ENCODE measurements at places on chromosomes 6 and 20.

- no peak for DNase-seq
Measured at GRCh38 chr6:163494279-163494727, 79.8 kb downstream of the QKI start.

DNA sequence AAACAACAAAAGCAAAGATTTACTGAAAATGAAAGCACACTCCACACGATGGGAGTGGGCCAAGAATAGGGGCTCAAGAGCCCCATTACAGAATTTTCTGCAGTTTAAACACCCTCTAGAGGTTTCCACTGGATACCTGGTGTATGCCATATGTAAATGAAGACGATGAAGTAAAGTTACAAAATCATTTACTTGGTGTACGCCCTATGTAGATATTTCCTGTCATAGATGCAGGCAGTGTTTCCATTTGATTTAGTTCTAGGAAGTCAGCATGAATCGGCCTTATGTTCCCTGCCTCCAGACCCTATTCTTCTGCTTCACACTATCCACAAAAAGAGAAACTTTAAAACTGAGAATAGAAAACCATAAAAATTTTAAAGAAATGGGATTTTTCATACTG is 404.4 kb upstream of the GJE1 start:
- DNase-seq: no peak

GRCh38 chr20:52992632-52993031 is 20.5 kb downstream of the TSHZ2 start:
- no peak for DNase-seq

DNA sequence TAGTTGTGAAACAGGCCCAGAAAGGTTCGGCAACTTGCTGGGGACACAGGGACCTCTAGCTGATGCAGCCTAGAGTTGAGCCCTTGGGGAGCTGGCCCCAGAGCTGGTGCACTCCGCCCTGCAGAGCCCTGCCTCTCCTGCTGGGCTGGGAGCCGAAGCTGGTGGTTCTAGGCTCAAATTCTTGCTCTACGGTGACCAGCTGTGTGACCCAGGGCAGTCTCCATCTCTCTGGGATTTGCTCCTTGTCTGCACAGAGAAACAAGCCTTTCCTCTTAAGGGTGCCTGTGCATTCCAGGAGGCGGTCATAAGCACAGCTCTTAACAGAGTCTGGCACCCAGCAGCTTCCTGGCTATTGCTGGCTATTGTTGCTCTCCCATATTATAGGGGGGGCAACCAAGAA is 47.4 kb downstream of the RBM38 start:
- DNase-seq: no peak

GRCh38 chr20:52948491-52948890 is 23.7 kb upstream of the TSHZ2 start:
- no peak for DNase-seq

GRCh38 chr6:168052291-168052891 is 26.6 kb downstream of the FRMD1 start:
- no peak for DNase-seq

GRCh38 chr6:17505062-17505476 is 95.0 kb upstream of the FAM8A1 start:
- DNase-seq: no peak

GRCh38 chr6:108557494-108558371 is 3.0 kb upstream of the FOXO3 start:
- DNase-seq: peak; percentile 48

DNA sequence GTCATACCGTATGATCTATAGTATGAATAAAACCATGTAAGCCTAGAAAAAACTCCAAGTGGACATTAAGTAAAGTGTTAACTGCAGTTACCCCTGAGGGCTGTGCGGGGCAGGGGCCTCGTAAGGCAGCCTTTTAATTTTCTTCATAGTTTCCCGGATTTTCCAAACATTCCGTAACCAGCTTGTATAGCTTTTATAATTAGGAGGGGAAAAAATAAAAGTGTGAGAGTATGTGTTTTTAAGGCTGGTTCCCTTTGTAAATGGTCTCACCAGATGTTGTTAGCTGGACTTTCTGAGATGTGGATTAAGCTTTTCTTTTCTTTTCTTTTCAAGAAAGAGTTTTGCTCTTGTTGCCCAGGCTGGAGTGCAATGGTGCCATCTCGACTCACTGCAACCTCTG is 7.0 kb downstream of the KIAA1755 start:
- DNase-seq: no peak

DNA sequence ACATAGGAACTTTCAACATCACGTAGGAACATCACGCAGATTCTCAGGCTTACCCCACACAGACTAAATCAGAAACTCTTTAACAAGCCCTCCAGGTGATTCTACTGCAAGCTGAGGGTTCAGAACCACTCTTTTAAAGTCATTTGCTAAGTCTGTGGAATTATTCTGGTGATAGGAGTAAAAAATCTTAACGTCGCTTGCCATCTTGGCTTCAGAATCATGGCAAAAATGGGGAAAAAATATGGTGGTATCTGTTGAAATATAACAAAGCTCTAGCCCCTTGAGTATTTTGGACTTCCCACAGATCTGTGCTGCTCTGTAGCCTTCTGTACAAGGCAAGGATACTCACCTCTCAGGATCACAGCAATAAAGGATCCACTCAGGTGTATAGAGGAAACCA is 17.4 kb downstream of the FOXO3 start:
- no peak for DNase-seq

DNA sequence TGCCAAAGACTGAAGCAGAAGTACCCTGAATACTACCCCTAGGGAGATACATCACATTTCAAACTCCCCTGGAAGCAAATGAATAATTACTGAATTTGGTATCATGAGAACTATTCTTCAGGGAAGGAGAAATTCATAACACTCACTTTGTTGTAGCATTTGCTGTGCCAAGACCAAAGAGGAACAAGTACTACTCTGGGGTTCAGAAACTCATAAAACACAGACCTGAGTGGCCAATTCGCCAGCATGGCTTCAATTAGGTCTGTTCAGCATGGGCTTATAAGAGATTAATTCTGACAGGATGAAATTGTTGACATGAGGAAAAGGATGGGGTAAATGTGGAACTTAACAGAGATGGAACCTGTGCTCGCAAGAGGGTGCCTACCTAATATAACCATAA is 6.5 kb downstream of the ELOVL5 start:
- DNase-seq: no peak

- DNase-seq: no peak
Measured at GRCh38 chr6:25743868-25744267, 10.7 kb upstream of the SLC17A4 start.

- DNase-seq: no peak
Measured at GRCh38 chr6:147900247-147900830, 391.8 kb downstream of the SAMD5 start.

GRCh38 chr6:32742374-32742773 is 1.2 kb downstream of the HLA-DQA2 start:
- no peak for DNase-seq

GRCh38 chr20:10297684-10298240 is 79.1 kb downstream of the SNAP25 start:
- DNase-seq: no peak

DNA sequence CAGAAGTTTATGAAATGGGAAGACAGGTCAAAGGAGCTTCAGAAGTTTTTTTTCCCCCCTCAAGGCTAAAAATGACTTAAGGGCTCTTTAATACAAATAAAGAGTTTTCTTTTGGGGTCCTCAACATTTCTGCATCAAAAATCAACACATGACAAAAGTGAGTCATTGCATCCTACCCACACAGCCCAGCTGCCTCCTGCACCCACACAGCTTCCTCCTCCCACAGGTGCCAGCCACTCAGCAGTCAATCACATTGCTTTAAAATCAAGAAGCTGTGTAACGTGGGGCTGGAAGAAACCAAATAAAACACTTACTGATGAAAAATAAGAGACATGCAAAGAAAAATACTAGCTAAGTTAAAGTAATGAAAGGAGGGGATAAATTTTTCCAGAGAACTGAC is 68.5 kb downstream of the MAP3K5 start:
- no peak for DNase-seq

GRCh38 chr6:41548841-41549642 is 2.9 kb downstream of the FOXP4 start:
- no peak for DNase-seq

- no peak for DNase-seq
Measured at GRCh38 chr20:57921676-57922075, 211.9 kb upstream of the PMEPA1 start.

DNA sequence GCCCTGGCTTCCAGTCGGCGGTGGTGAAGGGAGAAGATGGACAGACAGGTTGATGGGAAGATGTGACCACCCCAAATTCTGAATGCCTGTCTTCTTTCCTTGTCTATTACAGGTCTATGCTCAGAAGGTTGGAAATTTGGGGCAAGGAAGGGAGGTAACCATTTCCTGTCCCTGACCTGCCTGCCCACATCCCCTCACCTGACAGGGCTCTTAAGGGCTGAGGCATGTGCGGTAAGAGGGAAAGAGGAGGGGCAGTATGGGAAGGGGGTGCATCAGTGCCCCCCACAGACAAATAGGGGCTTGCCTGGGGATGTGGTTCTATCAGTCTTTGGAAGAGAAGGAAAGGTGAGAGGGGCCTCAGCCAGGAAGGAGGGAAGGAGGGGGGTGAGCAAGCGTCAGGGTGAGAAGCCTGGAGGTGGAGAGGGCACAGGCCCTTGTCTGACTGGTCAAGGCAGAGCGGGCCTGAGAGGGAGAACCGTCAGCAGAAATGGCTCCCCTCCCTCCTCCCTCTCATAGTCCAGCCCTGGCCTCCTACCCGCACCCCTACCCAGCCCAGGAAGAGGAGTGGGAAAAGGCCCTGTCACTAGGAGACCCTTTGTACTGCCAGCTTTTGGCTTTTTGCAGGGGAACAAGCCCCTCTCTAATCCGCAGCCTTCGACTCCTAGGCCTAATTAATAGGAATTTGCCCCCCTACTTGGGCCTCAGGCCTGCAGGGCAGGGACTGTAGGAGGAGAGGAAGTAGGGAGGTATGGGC is 104.4 kb upstream of the FOXP4 start:
- DNase-seq: no peak

GRCh38 chr20:25218492-25218891 is 23.0 kb downstream of the ENTPD6 start:
- no peak for DNase-seq

GRCh38 chr6:2191390-2191740 is 54.0 kb downstream of the GMDS start:
- DNase-seq: no peak

DNA sequence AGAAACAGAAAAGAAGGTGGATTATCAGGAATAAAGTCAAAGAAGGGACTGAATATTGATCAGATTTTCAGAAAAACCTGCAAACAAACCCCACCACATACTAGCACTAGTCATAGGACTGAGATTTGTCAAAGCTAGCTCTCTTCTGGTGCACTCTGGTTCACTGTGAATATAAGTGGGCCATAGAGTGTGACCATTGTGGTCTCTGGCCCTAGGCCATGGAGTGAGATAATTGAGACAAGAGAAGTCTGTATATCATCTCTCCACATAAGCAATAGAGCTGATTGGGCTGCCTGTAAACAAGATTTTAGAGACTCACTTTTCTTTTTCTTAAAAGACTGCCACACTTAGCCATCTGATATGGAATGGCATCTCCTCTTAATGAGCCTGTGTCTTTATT is 247.2 kb downstream of the LAMA2 start:
- no peak for DNase-seq

- DNase-seq: no peak
Measured at GRCh38 chr6:37783856-37784584, 35.5 kb upstream of the ZFAND3 start.

DNA sequence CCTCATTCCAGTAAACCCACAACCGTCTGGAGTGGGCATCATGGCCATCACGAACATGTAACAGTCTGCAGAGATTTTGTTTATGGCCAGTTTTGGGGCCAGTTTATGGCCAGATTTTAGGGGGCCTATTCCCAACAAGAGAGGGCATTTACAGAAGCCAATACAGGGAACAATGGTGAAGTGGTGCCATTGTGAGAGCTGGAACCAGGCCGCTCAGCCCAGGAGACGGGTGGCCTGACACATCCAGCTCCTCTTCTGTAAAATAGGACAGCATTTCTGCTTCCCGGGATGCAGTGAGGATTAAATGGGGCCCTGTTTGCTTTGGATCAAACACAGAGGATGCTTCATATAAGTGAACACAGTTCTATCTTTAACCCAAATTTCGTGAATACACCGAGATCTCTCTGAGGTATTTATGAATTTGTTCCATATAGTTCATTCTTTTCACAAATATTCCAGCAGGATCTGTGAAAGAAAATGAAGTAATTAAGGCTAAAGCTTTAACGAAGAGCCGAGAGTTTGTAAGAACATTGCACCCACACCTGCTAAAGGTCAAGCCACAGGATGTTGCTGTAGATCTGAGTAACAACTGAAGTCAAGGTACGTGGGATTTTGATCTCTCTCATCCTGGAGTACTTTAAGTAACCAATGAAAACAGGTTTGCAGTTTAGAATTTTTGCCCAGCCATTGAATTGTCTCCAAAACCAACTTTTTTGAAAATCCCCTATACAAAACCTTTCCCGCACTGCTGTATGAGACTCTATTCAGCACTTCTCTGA is 14.5 kb upstream of the SIRPG start:
- DNase-seq: no peak

GRCh38 chr6:43910149-43910637 is 140.2 kb downstream of the VEGFA start:
- DNase-seq: no peak

- DNase-seq: no peak
Measured at GRCh38 chr20:34337982-34338726, 24.9 kb upstream of the ITCH start.

DNA sequence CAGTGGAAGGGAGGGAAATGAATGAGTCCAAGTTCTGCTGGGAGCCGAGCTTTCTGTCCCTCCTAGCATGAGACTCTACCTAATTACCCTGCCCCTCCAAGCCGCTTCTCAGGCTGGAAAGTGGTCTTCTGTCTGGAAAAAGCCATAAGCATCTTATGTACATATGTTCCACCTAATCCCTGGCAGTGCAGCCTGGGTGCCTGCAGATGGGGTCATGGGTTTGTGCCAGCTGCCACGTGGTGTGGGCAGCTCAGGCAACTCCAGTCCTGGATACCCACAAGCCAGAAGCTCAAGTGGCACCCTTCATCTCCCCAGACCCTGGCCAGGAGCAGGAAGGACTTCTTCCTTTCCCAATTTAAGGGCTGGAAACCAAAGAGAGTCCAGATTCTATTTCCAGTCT is 253.1 kb downstream of the LY86 start:
- no peak for DNase-seq

DNA sequence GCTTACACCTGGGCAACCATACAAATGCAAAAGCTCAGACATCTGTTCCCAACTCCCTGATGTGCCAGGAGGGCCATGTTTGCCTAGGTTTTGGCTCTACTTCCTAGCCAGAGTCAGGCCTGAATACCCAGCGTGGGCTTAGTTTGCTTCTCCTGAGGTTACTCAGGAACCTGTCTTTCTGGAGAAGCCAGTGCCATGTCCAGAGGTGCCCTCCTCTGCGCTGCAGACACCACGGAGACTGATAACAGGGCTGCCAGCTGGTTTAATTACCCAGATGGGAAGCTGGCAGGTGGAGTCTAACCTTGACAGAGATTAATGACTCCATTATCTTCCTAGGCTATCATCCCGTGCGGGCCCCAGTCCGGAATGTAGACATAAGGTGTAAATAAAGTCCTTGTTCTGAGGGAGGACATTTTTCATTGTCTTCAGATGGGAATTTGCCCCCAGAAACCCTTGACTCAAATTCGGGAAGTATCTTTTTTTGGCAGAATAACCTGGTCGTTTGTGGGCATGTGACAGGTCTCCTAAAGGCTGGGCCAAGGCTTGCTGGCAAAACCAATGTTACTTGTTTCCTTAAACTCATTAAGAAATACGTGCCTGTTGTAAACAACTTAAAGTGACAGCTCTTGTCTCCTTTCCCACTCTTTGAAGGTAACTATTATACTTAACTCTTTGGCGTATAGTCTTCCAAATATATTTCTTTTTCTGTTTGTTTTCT is 29.2 kb upstream of the ZNFX1 start:
- no peak for DNase-seq

GRCh38 chr6:87827346-87827745 is 125.3 kb upstream of the AKIRIN2 start:
- DNase-seq: no peak

- no peak for DNase-seq
Measured at GRCh38 chr6:126026001-126026400, 39.7 kb downstream of the TRMT11 start.
